Fibroblast of skin of left biceps (primary cell): ENCODE measurements at places on chromosomes 5 and 9.
A peak's percentile ranks its signal among the peaks of the same experiment; 100 is the strongest.

DNA sequence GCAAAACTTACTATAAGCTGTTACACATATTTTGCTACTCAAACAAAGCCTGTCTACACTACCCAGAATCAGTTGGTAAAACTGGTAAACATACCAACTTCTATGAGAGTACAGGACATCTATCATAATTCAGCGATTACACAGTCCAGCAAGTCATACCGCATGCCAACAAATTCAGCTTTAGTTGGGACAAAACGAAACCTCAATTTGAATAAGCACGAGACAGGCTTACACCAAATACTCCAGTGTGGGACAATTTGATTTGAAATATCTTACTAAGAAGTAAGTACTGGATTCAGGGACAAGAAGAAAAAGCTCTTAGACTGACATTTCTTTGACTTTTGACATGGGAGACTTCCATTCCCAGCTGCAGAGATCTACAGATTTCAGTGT lies 2.0 kb downstream of the NRG2 start:
- DNase-seq: no peak

DNA sequence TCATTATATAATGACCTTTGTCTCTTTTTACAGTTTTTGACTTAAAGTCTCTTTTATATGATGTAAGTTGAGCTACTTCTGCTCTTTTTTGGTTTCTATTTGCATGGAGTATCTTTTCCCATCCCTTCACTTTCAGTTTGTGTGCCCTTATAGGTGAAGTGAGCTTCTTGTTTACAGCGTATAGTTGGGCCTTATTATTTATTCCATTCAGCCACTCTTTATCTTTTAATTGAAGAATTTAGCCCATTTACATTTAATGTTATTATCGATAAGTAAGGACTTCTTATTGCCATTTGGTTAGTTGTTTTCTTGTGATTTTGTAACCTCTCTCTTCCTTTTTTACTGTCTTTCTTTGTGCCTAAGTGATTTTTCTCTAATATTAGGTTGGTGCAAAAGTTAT lies 117.3 kb downstream of the ADAMTSL1 start:
- DNase-seq: no peak

DNA sequence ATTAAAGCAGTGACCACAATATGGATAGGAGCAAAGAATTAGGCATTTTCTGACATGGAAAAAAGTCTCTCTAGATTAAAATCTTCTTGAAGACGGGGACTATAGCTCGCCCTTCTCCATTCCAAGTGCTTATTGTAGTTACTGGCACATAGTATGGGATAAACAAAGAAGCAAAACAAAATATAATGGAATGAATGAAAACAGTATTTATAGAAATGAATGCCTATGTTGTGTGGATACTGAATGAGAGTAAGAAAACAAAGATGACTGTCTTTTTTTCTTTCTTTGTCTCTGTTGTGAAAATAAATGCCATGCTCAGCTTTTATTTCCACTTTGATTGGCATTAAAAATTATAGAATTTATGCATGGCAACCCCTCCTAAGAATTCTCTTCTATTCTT lies 1414.3 kb upstream of the ACO1 start:
- DNase-seq: no peak

- peak; percentile 50 for DNase-seq
These were observed 41.7 kb downstream of the RETREG1 start for GRCh38 chr5:16574789-16575721.

DNA sequence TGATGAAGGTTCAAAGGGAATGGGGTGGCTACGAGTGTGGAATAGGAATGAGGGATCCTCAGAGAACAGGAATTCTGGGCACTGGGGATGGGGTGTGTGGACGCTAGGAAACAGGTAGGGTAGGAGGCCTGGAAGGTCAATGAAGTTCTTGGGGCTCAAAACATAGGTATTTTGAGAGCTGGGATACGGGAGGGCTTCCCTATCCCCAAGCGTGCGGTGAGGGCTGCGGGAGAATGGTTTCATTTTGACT lies 718 bp downstream of the QSOX2 start:
- DNase-seq: no peak

DNA sequence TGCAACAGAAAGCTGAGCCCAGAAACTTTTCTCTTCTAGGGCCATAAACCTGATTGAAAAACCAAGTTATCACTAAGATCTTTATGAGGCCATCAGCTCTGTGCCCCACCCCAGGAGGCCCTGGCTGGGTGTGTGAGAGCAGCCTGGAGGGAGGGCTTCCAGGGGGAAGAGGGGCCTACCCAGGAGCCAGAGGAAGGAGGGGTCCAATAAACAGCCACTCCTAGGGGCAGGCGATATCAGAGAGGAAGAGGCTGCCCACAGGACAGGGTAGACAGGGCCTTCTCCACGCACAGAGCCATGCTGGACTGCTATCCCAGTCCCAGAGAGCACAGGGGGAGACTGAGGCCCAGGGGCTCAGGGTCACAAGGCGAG lies 4.5 kb upstream of the CDX1 start:
- no peak for DNase-seq

DNA sequence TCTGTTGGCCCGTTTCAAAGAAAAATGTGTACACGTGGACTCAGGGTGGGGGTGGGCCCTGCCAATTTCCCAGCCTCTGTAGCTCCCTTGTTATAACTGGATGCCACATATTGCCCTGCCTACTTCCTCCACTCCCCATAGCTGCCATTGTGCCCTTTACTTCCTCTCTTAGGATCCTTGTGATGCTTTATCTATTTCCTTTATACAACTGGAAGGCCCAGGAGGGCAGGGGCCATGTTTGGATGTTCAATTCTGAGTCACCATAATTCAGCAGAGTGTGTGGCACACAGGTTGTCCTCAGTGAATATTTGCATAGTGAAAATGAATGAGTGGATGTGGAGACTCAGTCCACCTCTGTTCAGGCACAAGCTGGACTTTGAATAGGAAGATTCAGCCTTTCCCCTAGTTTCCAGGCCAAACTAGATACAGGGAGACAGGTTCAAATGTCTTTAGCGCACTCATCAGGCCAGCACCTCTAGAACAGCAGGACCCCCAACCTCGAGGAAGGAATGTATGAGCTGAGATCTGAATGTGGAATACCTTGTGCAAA lies 10.6 kb upstream of the FEM1C start:
- no peak for DNase-seq
